ENCODE measurements at places on chromosomes 11 and 22. TPM values are rescaled to one million over a fixed set of nuclear protein-coding genes. Genes with fewer than 3 reads are reported as not detected.

Gene FGF19
- not detected for total RNA-seq

DNA sequence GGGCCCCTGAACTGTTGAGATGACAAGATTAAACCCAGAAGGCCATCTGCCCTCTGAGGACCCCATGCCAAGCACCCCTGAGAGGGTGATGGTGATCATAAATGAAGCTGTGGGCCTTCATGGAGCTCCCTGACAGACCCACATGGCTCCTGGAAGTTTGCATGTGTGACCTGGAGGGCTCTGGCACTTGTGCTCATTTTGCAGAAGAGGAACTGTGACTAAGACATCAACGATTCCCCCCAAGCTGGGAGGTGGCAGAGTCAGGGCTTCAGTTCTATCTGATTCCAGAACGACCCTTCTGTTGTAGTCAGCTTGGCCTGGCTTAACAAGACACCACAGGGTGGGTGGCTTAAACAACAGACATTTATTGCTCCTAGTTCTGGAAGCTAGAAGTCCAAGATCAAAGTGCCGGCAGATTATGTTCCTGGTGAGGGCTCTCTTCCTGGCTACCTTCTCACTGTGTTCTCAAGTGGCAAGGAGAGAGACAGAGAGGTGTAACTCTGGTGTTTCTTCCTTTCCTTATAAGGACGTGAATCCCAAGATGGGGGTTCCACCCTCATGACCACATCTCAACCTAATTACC is 46.4 kb upstream of the CD82 start:
- DNase-seq = no peak

GRCh38 chr22:50048836-50049235 is 9.3 kb downstream of the TTLL8 start:
- DNase-seq = no peak

GRCh38 chr11:30984827-30985226 is 384.7 kb downstream of the DCDC1 start:
- DNase-seq = peak; percentile 31

- no peak for DNase-seq
Measured at GRCh38 chr11:95451682-95452081, 220.7 kb upstream of the SESN3 start.

All from M059J (cell line).